ENCODE measurements at places on chromosomes 11 and 22.

- DNase-seq: no peak
Measured at GRCh38 chr11:8192896-8193209, 24.0 kb upstream of the RIC3 start.

DNA sequence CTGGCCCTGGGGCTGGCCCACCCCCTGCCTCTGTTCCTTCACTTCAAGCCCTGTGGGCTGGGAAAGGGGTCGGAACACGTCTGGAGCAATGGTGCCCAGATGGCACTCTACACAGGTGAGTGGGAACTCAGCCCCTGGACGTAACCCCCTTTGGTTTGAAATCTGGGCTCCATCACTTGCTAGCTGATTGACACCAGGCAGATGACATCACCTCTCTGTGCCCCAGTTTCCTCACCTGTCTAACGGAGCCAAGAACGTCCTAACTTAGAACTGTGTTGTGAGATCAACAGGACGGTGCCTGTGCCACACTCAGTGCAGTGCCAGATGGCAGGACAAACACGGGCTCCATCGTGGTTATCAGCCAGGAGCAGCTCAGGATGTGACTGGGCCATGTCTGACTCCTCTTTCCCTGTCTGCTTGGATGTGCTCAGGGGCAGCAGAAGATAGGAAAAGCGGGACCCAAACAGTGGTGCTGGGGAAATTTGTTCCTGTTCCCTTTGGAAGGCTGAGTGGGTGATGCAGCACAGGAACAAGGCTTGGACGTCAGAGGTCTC lies 24.4 kb downstream of the NPTXR start:
- DNase-seq: no peak

DNA sequence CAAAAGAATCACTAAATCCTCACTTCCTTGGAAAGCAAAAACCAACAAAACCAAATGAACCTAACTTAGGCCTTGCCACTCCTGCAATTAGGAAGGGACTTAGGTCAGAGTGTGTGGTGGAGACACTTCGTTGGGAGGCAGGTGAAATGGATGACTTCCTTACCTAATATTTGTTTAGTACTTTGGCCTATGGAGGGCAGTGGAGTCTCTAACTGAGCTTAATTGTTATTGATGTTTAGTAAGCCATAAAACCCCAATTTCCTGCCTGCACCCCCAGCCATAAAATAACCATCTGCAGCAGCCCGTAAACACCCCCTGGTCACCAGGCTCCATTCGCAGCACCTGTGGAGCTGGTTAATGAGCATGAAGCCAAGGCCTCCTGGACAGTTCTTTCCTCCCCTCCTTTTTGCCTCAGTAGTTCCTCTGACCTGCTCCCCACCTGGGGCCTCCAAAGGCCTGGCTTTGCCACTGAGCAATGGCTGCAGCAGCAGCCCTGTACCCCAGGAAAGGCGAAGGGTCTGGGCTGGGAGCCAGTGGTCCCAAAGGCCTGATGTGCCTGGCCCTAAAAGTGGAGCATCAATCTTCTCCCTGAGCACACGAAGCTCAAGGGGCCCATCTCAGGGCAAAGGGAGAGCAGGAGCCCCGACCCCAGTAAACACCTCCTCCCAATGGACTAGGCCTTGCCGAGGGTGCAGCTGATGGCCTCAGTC lies 15.6 kb upstream of the SYT13 start:
- DNase-seq: no peak

DNA sequence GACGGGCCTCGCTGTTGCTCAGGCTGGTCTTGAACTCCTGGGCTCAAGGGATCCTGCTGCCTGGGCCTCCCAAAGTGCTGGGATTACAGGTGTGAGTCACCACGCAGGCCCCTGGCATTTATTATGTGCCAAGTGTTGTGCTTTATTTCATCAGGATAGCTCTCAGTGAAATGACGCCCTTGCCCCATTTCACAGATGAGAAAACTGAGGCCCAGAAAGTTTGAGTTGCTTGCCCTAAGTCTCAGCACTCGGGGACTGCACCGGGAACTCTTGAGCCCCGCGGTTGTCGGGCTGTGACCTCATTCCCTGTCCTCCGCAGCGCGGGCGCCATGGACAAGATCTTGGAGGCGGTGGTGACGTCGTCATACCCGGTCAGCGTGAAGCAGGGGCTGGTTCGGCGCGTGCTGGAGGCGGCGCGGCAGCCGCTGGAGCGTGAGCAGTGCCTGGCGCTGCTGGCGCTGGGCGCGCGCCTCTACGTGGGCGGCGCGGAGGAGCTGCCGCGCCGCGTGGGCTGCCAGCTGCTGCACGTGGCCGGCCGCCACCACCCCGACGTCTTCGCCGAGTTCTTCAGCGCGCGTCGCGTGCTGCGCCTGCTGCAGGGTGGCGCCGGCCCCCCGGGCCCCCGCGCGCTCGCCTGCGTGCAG lies 7.3 kb downstream of the USP35 start:
- DNase-seq: no peak

- DNase-seq: no peak
Measured at GRCh38 chr11:12163181-12163941, 53.0 kb downstream of the MICAL2 start.

DNA sequence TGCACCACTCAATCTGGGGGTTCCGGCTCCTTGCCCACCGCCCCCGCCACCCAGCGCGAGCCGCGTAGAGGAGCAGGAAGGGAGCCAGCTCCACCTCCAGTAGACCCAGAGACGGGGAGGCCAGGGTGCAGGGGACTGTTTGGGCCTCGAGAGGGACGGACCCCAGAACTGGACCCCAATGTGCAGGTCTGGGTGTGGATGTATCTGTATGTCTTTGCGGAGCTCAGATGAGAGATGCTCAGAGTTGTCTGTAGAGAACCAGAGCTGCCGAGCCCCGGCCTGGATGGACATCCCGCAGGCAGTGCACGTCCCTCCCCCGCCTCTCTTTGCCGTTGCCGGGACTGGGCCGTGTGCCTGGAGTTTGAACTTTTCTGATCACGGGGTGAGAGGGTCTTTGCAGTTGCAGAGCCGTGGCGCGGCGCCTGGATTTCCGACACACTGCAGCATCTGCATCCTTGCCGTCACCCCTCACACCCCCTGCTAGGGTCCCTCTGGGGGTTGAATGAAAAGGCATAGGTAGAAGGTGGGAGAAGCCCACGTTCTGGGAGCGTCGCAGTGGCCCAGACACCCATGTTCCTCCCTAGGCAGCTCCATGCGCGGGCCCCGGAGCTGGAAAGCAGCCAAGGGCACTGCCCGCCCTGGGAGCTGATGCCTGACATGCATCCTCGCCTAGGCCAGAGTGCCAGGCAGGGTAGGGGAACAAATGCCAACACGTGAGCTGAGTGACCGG lies 105.2 kb downstream of the KCNQ1 start:
- DNase-seq: no peak

DNA sequence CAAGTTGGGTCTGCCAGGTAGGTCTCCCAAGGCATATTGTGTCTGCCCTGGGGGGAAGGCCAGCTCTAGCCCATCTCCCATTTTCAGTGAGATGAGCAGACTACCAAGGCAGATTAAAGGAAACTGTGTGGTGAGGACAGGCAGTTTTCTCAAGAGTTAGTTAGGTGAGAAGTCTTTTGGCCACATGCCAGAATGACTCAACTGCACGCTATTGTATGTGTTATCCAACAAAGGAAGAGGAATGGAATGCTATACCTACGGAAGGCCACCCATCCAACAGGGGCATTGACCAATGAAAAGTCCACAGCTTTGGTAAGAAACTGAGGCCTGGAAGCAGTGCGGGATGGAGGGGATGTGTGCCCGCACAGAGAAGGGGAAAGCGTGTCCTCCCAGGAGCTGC lies 941.7 kb downstream of the NTM start:
- no peak for DNase-seq

DNA sequence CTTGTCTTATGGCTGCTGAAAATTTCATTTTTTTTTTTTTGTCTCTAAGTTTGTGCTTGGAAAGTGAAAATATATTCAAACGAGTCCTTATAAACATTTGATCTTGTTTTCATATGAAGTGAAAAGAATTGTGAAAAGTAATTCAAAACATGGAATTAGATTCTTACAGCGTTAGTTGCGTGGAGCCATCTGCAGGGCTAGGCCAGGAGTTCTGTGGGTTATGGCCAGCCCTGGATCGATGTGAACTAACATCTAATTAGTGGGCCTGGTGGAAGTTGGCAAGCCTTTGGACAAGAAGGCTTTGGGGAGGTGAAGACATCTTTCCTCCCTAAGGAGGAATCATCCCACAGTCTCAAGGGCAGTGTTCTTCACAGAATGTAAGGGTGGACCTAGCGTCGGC lies 37.2 kb downstream of the PARVA start:
- DNase-seq: no peak

- DNase-seq: no peak
Measured at GRCh38 chr22:45268167-45268957, 16.4 kb upstream of the UPK3A start.

DNA sequence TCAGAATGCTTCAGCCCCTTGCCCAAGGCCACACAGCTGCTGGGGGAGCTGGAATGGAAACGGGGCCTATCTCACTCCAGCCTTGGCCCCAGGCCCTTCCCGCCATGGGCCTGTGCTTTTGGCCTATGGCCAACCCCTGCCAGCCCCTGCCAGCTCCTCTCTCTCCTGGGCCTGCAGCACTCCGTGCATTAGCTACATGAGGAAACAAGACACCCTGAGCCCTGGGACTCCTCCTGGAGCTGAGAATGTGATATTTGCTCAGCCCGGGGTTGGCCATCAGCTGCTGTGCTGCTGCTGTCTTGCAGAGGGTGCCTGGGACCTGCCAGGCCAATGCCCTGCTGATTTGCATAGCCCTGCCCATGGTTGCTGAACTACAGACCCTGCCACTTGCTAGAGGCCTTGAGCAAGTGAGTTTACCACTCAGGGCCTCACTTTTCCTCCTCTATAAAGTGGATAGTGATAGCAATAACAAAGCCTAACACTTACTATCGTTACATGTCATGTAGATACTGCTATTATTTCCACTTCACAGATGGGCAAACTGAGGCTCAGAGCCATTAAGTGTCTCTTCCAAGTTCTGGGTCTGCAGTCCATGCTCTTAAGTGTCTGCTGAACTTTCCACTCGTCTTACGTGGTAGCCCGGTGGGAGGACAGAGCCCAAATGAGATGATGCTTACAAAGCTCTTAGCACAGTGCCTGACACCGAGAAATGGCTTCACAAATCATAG lies 99.6 kb downstream of the KIAA1671 start:
- no peak for DNase-seq

DNA sequence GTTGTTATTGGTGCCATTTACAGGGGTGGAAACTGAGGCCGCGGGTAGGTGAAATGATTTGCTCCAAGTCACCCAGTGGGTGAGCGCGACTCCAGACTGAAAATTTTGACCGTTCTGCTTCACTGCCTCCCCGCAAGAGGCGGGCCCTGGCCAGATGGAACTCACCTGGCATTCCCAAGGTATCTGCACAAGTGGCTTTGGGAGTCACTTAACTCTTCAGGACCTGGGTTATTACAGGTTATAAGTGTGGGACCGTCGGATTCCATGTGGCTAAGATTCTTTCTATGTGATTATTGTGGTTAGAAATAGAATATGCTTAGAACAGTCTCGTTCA lies 598 bp downstream of the CABIN1 start:
- no peak for DNase-seq

DNA sequence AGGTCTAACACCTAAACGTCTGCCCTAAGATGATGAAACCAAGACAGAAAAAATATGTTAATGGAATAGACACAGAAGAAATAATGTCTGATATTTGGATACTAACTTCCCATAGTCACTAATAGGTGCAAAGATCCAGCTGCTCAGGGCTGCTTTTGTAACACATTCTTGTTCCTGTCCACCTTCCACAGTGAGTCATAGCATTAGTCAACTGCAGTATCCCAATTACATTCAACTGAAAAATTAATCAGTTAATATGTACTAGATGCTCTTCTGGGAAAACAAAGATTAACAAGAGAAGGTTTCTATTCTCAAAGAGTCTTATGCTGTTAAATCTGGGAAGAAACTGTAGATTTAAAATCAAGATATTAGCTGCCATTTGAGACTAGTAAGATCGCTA lies 47.6 kb downstream of the HEPHL1 start:
- no peak for DNase-seq

DNA sequence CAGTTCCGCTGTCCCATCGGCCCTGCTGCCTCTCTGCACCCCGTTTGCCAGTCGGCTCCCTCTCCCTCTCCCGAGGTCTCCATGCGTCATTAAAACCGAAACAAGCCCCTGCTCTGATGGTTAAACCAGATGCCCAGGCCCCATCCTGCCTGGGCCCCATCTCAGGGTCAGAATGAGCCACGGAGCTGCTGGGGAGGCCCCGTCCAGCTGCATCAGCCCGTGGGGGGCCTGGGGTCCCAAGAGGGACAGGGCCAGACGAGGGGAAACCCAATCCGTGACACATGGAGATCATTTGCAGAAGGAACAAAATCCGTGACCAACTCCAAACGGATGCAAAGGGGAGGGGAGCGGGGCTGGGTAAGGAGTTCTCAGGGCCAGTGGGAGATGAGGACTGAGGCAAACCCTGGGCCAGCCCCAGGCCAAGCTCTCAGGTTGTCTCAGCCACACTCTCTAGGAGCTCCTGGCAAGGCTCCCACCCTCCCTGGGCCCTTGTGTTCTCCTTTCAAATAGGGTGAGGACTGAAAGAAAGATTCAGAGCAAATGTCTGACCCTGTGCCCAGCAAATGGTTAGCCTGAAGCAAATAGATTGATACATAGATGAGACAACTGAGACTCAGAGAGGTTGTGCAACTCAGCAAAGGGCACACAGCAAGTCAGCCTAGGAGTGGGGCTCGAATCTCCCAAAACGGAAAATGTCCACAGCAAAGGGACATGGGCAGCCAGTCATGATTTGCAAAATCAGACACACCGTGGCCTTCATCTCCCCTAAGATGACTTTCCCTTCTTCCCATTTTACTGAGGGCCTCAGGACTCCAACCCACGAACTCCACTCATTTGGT lies 162.1 kb downstream of the MN1 start:
- no peak for DNase-seq

DNA sequence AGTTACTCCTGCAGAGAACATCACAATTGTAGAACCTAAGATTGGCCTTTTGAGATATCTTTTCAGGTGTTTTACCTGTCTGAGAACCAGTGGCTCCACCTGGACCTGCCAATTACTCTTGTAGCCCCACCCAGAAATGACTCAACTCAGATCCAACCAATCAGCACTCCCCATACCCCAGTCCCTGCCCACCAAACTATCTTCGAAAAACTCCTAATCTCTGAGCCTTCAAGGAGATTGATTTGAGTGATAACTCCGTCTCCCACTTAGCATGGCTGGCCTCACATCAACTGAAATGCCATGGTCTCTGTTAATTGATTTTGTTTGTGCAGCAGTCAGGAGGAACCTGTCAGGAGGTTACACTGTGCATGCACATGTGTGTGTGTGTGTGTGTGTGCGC lies 103.6 kb downstream of the MTNR1B start:
- no peak for DNase-seq

GRCh38 chr11:70212227-70212811 lies 9.2 kb downstream of the FADD start:
- DNase-seq: no peak

DNA sequence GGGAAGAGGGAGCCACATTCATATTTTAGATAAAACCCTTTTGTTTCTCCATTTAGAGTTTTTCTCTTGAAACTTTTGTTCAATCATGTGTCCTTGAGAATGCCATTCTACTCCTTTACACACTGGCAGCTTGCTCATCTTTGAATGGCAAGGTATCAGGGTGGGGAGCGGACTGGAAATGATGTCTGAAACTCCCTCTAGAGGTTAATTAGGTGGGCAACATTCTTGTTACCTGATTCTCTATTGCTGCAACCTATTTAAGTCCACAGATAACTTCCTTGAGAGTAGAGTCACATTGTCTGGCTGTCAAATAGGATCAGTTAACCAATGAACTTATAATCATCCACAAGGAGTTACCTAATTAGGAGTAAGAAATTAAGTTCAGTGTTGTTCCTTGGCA lies 533.6 kb upstream of the API5 start:
- DNase-seq: no peak
